ENCODE measurements at places on chromosomes 11 and 22.

- DNase-seq = no peak
Measured at GRCh38 chr11:20617346-20618005, 18.1 kb downstream of the SLC6A5 start.

DNA sequence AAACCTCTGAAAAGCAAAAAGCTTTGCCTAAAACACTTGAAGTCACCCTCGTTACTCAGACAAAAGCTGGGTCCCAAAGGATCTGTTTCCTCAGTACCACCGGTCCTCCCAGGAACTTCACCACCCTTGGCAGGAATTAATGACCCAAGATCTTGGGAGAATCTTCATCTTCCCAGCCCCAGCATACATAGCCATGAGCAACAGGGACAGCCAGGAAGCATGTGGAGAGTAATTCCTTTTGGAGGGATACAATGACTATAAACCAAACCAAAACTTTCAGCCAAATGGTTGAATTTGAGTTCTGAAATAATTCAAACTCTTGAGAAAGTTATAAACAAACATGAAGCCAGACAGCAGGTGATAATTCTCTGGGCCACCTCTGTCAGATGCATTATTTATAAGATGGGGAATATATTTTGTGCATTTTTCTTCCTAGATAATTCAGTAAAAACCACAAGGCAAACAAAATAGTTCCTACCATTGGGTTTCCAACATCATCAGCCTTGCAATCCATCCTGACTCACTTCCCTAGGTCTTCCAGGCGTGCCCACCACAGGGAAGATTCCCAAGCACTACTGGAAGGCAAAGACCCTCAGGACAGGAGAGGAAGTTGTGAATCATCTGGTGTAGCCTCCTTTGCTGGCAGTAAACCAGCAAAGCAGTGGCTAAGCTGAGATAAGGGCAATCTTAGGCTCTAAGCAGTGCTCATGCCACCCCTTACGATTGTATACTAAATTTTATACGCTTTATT, 71.7 kb upstream of the DRD2 start:
- no peak for DNase-seq

GRCh38 chr22:24429411-24430365, 2.3 kb downstream of the ADORA2A start:
- peak; percentile 65 for DNase-seq

DNA sequence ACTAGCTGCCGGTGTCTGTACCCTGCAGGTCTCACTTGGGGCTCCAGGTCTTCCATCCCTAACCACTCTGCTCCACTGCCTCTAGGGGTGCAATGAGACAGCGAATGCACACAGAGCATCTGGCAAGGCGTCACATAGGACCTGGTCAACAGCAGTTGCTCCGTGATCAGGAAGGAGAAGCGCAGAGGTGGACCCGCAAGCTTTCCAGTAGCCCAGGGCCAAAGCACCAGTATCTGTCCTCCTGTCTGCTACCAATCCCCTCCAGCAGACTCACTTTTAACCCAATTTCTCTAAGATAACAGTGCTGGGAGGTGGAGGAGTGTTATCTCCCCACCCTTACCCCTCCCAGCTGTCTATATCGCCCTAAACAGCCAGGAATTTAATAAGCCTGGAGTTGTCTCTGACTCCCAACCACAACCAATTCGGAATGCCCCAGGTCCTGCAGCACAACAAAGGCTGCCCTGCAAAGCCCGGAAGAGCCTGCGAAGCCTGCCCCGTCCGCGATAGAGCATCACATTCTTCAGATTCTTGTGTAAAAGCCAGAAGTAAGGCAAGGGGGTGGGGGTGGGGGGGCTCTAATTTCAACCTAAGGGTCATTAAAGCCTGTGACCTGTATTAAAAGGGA, 19.3 kb downstream of the MYH9 start:
- no peak for DNase-seq

DNA sequence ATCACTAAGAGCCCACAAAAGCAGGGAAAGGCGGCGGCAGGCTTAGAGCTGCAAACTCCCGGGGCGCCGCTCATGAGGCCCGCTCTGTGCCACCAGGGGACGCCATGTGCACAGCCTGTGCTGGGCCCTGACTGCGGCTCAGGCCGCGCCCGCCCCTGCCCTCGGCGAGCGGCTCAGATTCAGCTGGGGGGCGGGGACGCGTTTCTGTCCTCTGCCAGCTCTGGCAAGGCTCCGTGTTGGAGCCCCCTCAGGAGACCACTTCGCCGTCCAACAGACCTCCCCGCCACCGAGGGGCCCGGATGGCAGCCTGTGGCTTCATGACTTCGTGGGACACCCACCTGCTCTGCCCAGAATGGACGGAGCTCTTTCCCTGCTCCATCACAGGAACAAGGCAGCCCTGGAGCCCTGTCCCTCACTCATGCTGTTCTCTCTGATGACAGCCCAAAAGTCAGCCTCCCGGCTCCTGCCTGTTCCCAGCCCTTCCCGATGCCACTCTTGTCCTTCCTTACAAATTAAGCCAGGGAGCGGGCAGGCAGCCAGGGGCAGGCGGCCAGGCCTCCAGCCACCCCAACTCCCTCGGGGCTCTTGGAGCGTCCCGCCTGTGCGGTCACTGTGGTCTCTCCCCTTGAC, 69.1 kb downstream of the NAT10 start:
- DNase-seq = peak; percentile 74

DNA sequence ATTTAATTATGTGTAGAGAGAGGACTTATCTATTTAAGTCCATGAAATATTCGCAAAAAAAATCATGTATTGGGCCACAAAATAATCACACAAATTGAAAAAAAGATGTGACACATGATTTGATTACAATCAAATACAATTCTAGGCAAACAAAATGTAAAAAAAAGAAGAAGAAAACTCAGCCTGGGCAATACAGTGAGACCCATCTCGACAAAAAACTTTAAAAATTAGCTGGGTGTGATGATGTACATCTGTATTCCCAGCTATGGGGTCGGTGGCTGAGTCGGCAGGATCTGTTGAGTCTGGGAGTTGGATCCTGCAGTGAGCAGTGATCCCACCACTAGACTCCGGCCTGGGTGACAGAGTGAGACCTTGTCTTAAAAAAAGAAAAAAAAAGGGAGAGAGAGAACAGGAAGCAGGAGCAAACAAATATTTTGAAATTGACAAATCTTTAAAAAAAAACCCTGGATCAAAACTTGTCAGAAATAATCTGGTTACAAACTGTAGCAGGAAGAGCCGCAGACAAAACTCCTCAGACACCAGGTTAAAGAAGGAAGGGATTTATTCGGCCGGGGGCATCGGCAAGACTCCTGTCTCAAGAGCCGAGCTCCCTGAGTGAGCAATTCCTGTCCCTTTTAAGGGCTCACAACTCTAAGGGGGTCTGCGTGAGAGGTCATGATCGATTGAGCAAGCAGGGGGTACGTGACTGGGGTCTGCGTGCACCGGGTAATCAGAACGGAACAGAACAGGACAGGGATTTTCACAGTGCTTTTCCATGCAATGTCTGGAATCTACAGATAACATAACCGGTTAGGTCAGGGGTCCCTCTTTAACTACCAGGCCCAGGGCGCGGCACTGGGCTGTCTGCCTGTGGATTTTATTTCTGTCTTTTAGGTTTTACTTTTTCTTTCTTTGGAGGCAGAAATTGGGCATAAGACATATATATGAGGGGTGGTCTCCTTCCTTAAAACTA, 3.3 kb upstream of the TYMP start:
- DNase-seq = no peak

DNA sequence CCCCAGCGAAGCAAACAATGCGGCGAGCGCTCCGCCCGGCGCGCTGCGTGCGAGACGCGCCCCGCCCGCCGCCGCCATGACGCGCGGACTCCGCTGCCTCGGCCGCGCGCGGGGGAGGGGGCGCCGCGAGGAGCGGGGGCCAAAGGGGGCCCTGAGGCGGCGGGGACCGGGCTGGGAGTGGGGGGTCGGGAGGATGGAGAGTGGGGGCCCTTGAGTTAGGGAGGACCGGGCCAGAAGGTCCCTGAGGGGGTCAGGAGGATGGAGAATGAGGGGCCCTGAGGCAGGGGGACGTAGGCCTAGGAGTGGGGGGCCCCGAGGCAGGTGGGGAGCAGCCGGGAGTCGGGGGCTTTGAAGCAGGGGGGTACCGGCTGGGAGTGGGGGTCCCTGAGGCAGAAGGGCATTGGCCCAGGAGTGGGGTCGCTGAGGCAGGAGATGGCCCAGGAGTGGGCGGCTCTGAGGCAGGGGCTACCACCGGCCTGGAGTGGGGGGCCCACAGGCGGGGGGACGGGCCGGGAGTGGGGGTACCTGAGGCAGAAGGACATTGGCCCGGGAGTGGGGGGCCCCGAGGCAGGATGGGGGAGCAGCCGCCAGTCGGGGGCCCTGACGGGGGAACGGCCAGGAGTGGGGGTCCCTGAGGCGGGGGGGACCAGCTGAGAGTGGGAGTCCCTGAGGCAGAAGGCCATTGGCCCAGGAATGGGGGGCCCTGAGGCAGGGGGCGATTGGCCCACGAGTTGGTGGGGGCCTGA, at the start of gene BRD1:
Gene BRD1, minus strand, starts transcription at position 21 of the 746 bp plus-strand sequence. CDS start 3,556 bp downstream, outside the sequence.
- DNase-seq = no peak

DNA sequence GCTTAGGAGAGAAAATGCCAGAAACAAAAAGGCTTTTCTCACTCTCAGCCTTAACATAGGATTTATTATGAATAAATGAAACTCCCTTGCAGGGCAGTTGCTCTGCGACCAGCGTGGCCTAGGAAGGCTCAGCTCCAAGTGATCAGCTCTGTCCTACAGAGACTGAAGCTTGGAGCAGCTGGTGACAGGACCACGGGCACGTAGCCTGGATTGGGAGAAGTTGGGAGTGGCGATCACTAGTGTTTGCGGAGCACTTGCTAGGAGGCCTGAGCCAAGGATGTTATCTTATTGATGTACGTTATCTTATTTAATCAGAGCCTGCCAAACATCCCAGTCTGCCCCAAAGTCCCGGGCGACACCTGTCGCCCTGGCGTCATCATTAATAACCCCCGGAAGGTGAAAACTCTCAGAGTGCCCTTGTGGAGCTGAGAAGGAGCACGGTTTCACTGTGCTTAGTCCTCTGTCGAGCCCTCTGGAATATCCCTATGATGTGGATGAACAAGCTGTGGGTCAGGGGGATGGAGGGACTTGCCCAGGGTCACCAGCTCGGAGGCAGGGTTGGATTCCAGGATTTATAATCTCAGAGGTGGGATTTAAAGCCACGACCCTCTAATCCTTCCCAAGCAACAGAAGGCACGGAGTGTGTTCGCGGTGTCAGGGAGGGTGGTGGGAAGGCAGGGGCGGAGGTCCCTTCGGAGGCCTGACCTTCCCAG, 40.8 kb upstream of the SMIM38 start:
- DNase-seq = no peak

Data from stimulated activated CD4-positive, alpha-beta T cell treated with anti-CD3 and anti-CD28 coated beads, Interleukin-15, amount 100 ng/mL, for 48 hours (primary cell).